Activated naive CD4-positive, alpha-beta T cell (primary cell): ENCODE measurements at places on chromosomes 7 and 10.
A peak's percentile ranks its signal among the peaks of the same experiment; 100 is the strongest.

- DNase-seq: no peak
Observed at GRCh38 chr10:118980870-118981269, 48.6 kb upstream of the NANOS1 start.

DNA sequence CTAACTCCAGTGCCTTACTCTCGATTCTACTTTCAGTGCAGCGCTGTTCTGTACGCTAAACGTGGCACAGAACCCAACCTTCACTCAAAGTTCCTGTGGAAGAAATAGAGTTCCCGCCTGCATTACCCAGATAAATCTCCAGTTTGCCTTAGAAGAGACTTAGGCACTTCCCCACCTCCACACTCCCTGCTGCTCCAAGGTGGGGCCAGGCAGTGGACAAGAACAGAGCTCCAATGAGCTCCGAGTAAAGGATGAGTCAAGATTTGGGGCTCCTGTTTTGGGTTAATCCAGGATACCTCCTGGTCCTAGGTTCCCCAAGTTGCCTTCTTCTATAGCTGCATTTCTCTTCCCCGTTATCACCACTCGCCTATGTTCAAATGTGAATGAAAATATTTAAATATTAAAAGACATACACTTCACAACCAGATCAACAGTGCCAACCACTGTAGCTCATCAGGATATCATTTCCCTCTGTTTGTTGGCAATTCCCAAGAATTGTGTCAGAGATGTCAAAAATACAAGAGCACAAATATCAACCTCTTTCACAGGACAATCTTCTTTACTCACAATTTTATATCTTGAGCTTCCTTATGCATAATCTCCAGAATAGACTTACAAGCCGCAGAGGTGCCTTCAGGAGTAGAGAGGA, 48.0 kb downstream of the MALSU1 start:
- DNase-seq: no peak

- no peak for DNase-seq
Observed at GRCh38 chr7:138247568-138248333, 171.5 kb downstream of the AKR1D1 start.

- no peak for DNase-seq
Observed at GRCh38 chr7:121833991-121834390, 39.0 kb upstream of the PTPRZ1 start.

- DNase-seq: no peak
Observed at GRCh38 chr7:94188350-94188749, 184.2 kb upstream of the BET1 start.

GRCh38 chr7:12320241-12320986, 83.3 kb downstream of the VWDE start:
- no peak for DNase-seq

GRCh38 chr10:116771959-116772585, 29.7 kb upstream of the HSPA12A start:
- DNase-seq: no peak

DNA sequence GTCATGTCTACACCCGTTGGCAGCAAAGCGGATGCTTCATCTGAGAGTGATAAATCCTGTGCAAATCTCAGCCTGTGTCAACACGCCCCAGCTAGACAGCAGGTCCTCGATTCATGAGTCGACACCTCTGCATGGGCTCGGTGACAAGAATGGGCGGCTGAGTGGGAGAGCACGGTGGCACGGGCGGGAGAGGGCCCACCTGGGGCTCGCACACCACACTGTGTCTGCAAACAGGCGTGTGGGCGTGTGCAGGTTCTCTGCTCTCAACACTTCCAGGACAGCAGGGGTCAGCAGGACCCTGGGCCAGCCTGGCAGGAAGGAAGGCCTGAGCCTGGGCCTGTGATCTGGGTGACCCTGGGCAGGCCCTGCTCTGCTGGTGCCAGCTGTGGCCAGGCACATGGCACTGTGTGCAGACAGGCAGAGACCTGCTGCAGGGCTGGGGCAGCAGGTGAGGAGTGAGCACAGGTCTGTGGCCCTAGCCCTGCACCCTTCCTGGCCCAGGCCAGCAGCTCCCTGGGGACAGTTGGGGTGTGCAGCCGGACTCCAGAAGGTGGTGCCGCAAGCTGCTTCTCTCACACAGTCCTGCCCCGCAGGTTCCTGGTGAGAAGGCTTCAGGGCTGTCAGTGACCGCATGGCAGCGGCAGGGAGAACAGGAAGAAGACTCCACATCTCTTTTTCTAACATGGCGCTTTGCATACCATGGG, 216.4 kb downstream of the ELFN1 start:
- DNase-seq: no peak

- DNase-seq: peak; percentile 44
Observed at GRCh38 chr10:132458586-132459300, 61.7 kb downstream of the PWWP2B start.

DNA sequence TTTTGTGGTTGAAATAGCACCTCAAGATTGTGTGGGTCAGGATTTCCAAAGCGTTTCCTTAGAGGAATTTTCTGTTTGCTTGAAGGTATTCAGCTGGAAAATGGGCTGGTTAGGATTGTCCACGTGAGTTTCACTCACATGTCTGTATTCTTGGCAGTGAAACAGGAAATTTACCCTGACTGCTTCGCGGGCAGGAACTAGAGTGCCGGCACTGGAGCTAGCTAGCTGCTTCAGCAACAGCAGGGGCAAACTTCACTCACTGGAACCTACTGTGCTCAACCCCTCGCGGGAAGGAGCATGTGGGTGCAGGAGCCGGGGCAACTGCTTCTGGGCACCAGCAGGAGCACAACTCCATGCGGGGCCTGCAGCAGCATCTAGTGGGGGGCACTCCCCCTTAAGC, 38.0 kb upstream of the RTKN2 start:
- no peak for DNase-seq

DNA sequence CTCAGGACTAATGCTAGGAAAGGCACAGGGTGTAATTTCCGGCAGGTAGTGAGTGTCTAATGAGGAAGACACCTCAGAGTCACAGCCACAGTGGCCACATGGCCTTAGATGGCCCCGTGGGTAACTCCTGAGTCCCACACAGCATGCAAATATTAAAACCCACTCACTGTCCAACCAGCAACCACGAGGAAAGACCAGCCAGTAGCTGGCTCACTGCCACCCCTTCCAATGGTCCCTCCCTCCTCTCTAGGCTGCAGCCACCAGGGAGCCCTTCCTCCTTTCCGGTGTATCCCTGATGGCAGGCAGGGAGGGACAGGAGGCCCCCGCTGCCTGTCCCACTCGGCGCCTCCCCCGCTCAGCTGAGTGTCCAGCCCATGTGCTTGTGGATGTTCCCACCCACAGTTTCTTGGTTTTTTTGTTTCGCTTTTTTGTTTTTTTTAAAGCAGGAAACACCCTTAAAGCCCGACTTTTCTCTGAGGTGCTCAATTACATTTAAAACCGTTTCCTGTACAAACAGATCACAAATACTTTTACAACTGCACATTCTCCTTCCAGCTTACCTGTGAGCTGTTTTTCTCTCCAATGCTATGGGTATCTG, 9.2 kb downstream of the BNIP3 start:
- DNase-seq: no peak

DNA sequence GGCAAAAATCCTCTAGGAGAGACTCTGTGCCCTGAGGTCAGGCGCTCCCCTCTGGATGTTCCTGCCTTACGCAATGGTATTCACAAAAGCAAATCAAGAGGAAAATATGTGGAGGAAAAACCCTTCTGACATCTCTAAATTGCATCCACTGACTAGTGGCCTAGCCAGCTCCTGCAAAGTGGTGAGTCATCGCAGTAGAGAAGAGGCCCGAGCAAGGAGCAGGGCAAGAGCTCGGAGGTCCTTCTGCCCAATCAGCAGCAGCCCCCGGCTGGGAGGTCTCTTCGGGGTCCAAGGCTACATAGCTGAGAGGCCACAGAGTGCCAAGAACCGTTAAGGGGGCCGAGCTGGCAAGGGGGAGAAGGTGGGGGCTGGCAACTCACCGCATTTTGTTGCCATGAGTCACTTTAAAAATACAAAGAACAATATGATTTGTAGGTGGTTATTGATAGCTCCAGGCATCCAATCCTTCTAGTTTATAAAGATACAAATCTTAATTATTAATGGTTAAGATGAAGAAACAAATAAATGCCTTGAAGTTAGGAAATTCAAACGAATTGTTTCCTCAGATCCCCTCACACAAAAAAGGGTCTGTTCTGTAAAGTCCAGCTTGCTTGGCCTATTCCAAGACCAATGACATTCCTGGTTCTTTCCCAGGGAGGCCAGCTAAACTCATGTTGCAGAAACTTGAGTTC, 161.6 kb downstream of the PKD1L1 start:
- no peak for DNase-seq

DNA sequence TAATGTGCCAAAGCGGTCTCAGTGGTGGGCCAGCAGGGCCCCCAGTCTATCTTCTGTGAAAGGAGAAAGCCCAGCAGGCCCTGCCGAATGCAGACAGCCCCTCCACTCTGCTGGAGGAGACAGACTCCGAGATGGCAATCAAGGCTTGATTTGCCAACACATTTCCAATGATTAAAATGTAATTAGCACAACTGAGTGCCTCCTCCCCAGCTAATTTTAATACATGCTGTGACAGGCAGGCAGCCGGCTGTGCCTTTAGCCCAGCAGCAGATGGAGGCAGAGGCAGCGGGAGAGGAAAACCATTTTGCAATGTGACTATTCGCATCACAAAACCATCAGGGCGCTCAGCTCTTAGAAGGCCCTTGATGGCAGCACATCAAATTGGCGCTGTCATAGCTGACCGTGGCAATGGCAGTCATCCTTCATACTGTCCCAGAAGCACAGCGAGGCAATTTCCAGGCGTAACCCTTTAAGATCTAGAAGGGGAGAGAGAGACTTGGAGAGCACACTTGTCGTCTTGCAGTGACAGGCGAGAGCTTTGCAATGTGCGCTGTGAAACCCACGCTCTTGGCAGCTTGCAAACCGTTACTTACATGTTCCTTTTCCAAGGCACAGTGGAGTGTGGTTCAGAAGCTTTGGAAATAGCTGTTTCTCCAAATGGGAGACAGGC, 714.8 kb upstream of the GALNT17 start:
- DNase-seq: no peak

- DNase-seq: no peak
Observed at GRCh38 chr10:30828164-30828563, 198.6 kb upstream of the LYZL2 start.

DNA sequence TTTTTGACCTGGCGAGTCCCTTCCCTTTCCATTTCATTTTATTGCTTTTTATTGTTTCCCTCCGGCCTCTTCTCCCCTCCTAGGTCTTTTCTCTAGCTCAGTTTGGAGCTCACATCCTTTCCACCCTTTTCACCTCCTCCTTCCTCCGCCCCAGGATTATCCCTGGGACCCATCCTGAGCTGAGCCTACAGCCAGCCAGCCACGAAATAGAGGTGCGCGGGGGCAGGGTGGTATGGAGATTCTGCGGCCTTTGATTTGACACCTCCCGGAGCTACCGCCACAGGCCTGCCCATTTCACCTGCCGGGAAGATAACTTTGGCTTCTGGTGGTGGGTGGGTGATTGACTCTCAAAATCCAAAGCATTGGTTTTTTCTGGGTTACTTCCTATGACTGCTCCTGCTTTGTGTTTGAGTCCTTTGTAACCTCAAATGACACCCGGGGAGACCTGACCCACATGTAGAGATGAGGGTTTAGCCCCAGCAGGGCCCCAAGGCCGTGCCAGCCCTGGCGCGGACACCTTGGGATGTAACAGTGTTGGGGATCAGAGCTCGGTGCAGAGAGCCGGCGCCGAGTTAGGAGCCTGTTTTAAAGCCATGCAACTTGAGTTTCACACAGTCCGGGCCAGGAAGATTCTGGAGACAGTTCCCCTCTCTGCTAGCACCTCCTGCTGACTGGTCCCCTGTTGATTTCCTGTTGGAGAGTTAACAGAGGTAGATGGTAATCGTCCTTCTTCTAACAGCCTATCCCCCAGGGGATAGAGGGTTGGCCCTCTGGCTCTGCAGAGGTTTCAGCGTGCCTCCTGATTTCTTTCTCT, 1.5 kb downstream of the DUSP5 start:
- DNase-seq: no peak

DNA sequence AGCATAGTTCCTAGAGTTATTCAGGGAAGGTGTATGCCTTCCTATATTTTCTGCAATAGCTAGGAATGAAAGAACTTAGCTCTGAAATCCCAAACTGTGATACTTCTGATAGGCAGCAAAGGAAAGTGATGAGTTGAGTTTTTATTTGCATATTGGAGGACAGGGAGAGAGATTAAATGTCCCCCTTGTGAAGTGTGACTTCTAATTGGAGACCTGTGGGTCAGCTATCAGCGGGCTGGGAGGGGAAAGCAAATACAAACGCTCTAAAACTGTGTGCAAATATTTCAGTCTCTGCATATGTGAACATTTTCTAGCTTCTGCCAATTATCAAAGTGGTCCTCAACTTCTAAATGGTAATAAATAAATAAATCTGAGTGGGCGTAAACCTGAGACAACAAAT, 203.3 kb downstream of the CACNB2 start:
- no peak for DNase-seq

- no peak for DNase-seq
Observed at GRCh38 chr7:92259610-92260247, 14.0 kb downstream of the ANKIB1 start.

DNA sequence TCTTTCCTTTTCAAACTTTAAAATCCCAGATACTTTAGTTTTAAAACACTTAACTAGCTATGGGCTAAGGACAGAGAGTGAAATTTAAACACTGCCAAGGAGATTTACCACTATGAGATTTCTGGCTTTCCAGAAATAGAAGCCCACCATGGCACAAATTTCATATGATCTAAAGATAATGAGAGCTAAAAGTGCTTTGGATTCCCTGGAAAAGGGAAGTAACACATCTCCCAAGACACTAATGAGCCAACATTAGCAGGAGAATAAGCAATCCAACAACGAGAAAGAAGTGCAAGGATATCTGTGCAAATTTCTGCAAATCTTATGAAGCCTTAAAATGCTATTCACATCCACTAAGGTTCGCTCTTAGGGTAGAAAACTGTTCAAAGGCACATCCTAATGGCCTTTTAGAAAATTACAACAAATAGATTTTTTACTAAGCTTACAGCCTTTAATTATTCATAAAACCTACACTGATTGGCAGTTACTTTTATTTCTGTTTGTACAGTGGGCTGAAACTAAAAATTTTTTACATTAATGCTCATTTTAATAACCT, 100.3 kb downstream of the RAPGEF5 start:
- no peak for DNase-seq

DNA sequence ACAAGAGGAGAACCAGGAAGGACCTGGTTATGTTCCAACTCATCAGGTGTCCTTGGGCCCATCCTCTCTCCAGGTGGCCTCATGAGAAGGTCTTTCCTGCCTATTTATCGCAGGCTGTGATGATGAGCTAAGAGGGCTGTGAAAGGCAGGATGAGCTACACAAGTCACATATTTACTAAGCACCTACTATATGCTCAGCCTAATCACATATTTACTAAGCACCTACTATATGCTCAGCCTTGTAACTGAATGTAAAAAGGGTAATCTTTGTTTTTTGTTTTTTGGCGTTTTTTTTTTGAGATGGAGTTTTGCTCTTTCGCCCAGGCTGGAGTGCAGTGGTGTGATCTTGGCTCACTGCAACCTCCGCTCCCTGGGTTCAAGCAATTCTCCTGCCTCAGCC, 44.2 kb upstream of the NPFFR1 start:
- no peak for DNase-seq

DNA sequence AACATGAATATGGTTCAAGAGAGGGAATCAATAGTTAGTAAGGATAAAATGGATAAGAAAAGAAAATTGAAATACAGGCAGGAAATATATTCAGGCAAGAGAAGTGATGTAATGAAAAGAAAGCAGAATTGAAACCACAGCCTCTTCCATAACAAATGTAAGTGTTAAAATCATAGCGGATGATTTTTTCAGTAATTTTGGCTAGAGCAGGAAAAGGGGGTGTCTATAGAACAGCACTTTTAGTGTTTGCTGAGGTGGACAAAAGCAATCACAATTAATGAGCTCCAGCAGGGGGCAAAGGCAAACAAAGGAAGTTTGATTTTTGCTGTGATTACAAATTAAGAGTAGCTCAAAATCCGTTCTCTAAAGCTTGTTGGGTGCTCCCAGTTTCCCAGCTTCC, 79.0 kb downstream of the TRIL start:
- DNase-seq: no peak
